ENCODE measurements at places on chromosomes 13 and 19.

GRCh38 chr13:31048521-31048920, 113.2 kb downstream of the HSPH1 start:
- no peak for DNase-seq

DNA sequence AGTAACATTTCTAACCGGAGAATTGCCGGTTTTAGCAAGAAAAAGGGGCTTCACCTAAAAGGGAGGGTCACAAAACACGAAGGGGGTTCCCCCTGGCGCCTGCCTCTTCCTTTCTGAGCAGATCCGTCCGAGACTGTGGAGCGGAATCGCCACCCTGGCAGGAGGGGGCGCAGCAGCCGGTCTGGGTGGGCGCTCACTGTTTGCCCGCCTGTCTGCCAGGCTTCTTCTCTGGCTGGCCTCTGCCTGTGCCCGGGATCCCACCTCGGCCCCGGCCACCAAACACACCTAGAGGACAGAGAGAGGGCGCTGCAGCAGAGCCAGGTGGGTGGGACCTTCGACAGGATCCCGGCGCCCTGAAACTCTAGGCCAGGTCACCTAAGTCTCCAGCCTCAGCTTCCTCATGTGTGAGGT, 15.6 kb downstream of the LSM4 start:
- DNase-seq = no peak

DNA sequence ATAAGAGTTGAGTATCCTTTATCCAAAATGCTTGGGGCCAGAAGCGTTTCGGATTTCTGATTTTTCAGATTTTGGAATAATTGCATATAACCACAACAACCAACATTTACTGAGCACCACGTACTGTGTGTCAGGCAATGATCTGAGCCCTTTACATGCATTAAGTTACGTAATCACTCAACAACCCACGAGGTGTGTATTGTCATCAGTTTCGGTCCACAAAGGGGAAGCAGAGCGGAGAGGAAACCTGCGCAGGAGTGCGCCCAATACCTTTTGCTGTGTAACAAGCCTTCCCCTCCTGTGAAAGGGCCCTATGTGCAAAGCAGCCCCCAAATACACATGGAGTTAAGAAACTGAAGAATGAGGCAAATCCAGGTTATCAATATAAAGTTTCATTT, 20.7 kb upstream of the NLRP12 start:
- DNase-seq = no peak

GRCh38 chr19:44164673-44165512, at the start of gene ZNF226:
TSS of gene ZNF226 (plus strand) at chr19:44165100. CDS start at chr19:44170081, 4,981 bp downstream.
- peak; percentile 67 for DNase-seq

- no peak for DNase-seq
These were observed 4.7 kb upstream of the GJB2 start for GRCh38 chr13:20197361-20197834.

GRCh38 chr19:22422211-22422610, at the start of gene ZNF98:
TSS of gene ZNF98 (minus strand) at chr19:22422346. CDS start at chr19:22422224, 122 bp downstream.
- DNase-seq = no peak

All from stimulated activated CD4-positive, alpha-beta T cell treated with anti-CD3 and anti-CD28 coated beads, Interleukin-12 subunit alpha, Interleukin-12 subunit beta, amount 100 ng/mL, for 4 hours (primary cell).